NCI-H345 (cell line): ENCODE measurements at places on chromosomes 5 and 9.

- peak; percentile 36 for DNase-seq
Measured at GRCh38 chr9:127397646-127398274, 791 bp downstream of the SLC2A8 start.

GRCh38 chr5:111251921-111252320, 27.7 kb downstream of the CAMK4 start:
- DNase-seq, result no peak

- no peak for DNase-seq
Measured at GRCh38 chr5:180376511-180376910, 23.4 kb upstream of the GFPT2 start.

DNA sequence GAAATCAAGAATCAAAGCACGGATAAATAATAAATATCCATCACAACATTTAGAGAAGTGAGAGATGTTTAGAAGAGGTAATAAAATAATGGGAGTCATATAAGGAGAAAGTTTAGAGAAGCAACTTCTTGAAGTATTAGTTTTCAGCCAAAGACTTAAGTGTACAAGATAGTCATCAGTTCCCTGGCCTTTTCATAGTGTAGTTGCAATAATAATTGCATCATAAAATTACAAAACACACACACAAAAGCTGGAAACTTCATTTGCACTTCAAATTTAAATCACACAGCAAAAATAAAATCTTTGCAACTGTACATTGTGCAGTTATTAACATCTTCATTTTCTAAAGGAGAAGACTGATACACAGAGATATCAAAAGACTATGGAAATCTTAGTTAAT, 319.1 kb upstream of the RGMB start:
- DNase-seq, result no peak

- no peak for DNase-seq
Measured at GRCh38 chr9:136544964-136545691, 720 bp downstream of the NOTCH1 start.

- DNase-seq, result no peak
Measured at GRCh38 chr5:174118823-174119467, 73.4 kb downstream of the NSG2 start.

DNA sequence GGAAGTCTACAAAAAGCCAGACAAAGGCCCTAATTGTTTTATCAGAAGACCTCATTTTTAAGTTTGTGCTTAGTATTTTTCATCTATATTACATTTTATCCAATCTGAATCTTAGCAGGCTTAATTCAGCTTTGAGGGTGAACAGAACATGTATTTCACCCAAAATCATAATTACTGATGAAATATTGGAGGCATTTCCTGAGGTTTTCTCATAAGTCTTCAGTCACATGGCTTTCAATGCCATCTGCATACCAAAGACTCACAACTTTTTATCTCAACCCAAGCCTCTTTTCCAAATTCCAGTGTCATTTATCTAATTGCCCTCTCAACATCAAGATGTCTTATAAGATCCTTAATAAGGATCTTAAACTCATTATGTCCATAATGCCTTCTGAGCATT, 150.8 kb downstream of the TTC39B start:
- no peak for DNase-seq

DNA sequence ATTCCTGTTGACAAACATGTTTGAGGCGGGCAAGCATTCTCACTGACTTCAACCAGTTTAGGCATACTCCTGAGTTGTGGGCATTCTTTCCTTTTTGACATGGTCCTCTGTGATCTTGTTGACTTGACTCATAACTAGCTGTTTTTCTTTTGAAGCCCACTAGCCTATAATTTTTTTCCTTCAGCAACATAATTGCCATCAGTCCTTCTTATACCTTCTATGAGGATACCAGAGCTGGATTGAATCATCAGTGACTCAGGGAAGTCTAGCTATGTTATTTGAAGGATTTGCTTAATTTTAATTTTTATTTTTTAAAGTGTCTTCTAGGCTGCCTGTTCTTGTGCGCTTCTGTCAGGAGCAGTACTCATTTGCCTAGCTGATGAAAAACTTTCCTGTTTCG, 259.5 kb downstream of the NR3C1 start:
- no peak for DNase-seq

DNA sequence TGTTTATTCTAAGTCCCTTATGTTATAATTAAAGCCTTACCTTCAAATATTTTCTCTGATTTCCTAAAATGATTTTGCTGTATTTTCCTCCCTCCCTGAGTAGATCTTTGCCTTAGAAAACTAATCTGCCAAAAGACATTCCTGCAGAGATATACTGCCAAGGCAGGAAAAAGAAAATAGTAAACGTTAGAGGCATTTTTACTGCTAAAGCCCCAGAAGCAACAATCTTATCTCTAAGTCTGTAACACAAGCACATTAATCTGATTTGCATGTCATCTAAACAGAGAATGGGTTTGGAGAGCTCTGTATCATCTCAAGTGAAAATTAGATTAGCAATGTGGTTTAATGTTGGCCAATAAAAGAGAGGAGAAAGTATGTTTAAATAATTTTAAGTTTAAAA, 847.7 kb downstream of the MAT2B start:
- no peak for DNase-seq

DNA sequence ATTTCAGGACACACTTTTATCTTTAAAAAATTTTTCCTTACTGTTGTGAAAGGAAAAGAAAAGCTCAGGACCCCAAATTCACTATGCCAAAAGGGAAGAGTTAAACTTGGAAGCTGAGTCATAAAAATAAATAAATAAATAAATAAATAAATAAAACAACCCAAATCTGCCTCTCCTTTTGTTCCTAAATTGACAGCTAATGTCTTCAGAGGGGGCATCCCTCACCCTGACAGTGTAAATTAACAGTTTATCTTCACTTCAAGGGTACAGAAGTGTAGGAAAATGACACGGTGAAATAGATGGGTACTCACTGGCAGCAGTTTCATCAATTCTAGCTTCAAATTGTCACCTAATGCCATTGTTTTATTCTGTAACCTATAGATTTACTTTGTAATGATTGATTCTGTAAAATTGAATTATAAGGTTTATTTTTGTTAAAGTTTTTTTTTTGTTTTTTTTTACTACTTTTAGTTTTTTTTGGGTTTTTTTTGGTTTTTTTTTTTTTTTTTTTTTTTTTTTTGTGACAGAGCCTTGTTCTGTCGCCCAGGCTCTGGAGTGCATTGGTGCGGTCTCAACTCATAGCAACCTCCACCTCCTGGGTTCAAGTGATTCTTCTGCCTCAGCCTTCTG, 18.5 kb upstream of the ANXA1 start:
- no peak for DNase-seq

DNA sequence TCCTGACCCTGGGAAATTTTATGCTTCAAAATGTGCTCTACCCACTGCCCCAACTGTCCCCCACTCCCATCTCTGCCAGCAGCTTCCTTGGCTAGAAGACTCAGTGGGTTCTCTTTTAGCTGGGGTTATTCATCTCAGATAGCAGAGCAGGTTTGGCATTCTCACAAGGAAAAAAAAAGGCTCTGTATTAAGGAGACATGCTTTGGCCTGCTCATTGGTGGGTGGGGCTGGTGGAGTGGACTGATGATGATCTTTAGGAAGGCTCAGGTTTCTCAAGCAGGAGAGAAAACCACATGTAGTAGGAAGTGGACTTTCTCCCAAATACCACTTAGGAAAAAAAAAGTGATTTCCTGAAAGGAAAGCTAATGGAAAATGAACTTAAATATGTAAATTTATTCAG, 279.2 kb upstream of the ZNF462 start:
- DNase-seq, result no peak

DNA sequence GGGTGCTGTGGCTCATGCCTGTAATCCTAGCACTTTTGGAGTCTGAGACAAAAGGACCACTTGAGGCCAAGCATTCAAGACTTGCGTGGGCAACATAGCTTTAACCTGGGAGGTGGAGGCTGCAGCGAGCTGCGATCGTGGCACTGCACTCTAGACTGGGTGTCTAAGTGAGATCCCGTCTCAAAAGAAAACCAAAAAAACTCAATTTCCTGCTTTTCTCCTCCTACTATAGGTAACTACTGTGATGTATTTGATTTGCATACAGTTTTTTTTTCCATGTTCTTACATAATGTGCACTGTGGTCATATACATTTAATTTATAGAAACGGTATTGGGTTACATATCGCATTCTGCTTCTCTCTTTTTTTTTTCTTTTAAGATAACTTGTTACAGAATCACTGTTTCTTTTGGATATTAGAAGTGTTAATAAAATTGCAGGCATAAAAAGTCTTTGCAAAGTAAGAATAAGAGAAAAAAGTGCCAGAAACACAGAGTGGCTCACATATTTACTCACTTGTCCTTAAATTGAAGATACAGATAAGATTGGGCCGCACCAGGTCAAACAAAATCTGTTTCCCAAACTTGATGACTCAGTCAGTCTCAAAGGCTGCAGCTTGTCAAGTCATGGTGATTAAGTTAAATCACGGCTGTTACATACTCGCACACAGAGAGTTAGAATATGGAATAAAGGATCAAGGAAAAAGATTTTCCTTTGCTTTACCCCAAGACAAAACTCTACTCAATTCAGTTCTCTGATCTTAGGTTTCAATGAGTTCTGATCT, 2.0 kb upstream of the PTGR1 start:
- DNase-seq, result no peak

GRCh38 chr5:612498-613424, 621 bp downstream of the CEP72 start:
- no peak for DNase-seq
